ENCODE measurements at places on chromosomes 16 and 17.

- DNase-seq, result no peak
These were observed 26.3 kb upstream of the SSTR5 start for GRCh38 chr16:1045993-1046911.

- DNase-seq, result no peak
These were observed 9.0 kb upstream of the ITGAE start for GRCh38 chr17:3810019-3810418.

GRCh38 chr17:20121359-20122253 lies 112.4 kb downstream of the SPECC1 start:
- DNase-seq, result peak; percentile 78

GRCh38 chr17:28963055-28963611 lies 11.8 kb upstream of the PHF12 start:
- DNase-seq, result no peak

DNA sequence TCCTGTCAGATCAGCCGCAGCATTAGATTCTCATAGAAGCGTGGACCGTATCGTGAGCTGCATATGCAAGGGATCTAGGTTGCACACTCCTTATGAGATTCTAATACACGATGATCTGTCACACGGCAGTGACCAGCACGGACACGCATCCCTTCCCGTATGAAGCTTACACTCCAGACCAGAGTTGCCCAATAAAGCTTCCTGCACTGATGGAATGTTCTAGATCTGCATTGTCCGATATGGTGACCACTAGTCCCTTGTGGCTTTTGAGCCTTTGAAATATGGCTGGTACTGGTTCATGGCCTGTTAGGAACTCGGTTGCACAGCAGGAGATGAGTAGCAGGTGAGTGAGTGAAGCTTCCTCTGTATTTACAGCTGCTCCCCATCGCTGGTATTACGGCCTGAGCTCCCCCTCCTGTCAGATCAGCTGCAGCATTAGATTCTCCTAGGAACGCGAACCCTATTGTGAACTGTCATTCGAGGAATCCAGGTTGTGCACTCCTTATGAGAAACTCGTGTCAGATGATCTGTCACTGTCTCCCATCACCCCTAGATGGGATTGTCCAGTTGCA lies 49.8 kb upstream of the ZCCHC14 start:
- no peak for DNase-seq

- DNase-seq, result peak; percentile 8
These were observed 261.4 kb downstream of the MAP2K4 start for GRCh38 chr17:12282056-12282455.

GRCh38 chr16:1512774-1513173 lies 19.6 kb downstream of the TELO2 start:
- no peak for DNase-seq

Measured in AG08395 (cell line).